ENCODE measurements at places on chromosomes 1 and 21.

- DNase-seq = no peak
Measured at GRCh38 chr1:26538480-26539412, 9.2 kb downstream of the RPS6KA1 start.

DNA sequence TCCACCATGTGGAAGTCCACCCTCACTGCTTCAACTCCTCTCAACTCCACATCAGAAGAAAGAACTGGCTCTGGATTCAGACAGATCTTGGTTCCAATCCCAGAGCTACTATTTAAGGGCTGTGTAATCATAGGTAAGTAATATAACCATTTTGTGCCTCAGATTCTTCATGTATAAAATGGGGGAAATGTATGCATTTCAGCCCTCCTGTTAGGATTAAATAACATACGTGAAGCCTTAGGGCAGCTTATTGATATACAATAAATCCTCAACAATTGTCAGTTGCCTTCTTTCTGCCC is 23.3 kb downstream of the OTUD7B start:
- no peak for DNase-seq

- DNase-seq = no peak
Measured at GRCh38 chr1:19738076-19738475, 61.6 kb downstream of the TMCO4 start.

GRCh38 chr21:33539616-33540015 is 2.3 kb downstream of the GART start:
- no peak for DNase-seq

- no peak for DNase-seq
Measured at GRCh38 chr1:26349188-26349876, 4.6 kb downstream of the CRYBG2 start.

DNA sequence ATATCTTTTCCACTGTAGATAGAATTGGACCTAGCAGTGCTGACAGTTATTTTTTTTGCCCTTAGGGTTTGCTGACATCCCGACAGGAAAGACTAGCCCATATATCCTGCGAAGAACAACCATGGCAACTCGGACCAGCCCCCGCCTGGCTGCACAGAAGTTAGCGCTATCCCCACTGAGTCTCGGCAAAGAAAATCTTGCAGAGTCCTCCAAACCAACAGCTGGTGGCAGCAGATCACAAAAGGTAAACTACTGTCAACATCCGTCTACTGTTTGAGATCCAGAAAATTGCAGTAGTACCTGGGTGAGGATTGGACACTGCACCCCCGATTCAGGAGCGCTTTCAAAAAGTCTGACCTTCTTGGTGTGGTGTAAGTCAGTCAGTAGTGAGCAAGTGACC is 55.8 kb downstream of the CENPF start:
- no peak for DNase-seq

DNA sequence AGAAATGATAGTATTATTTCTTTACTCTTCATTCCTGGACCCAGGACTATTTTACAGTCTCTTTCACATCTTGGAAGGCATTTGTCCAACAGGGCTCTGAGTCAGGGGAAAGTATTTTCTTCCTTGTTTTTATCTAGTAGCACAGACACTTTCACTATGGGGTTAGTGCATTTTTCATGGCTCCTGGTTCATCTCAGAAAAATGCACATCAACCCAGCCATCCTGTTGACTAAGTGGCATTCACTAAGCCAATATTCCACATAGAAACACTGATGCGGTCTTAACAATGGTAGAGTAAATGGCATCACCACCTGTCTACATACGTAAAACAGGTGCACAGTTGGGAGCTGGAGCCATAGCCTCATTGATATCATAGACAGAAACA is 87.4 kb upstream of the C1orf21 start:
- DNase-seq = no peak

DNA sequence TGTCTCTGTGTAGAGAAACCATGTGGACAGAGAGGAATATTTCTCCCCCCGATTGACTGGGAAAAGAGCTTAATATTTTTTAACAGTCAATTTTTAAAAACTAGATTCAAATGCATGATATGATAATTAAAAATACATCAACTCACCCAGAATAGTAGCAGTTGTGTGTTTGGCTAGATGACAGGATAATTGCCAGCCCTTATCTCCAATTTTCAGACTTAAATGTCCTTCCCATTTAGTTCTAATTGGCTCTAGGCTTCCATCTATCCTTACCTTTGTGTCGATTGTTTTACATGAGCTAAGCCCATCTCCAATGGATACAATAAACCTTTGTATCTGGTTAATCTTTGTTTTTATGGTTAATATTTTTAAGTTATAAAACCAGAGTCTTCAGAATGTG is 23.9 kb upstream of the KIAA0040 start:
- no peak for DNase-seq

DNA sequence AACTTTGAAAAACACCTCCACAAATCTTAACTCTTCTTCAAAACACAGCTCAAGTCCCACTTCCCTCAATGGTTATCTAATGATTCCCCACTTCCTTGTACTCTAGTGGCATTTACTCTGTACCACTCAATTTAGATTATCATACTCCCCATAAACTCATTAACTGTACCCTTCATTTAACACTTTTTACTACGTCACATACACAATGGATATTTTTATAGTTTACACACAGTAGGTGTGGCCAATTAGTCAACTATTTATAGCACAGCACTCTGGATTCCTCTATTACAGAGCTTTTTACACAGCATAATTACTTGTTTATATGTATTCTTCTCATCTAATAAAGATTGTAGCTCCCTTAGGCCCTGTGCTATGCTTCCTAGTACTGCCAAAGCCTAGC is 62.1 kb downstream of the FOXJ3 start:
- no peak for DNase-seq

DNA sequence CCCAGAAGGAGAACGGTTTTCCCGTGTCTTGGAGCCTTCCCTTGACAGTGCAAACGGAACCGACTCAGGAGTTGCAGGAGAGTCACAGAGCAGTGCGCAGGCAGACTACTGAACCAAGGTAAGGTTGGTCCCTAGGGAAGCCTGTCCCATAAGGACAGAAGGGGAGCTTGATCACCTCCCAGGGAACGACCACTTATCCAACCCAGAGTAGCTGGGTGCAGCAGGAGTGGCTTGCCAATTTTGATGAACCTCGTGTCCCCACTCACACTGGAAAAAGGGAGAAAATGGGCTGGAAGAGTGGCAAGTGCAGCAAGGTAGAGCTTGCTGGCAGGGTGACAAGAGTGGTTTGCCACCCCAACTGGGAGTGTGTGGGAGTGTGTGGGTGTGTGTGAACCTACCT is 95.1 kb downstream of the LIPI start:
- no peak for DNase-seq

DNA sequence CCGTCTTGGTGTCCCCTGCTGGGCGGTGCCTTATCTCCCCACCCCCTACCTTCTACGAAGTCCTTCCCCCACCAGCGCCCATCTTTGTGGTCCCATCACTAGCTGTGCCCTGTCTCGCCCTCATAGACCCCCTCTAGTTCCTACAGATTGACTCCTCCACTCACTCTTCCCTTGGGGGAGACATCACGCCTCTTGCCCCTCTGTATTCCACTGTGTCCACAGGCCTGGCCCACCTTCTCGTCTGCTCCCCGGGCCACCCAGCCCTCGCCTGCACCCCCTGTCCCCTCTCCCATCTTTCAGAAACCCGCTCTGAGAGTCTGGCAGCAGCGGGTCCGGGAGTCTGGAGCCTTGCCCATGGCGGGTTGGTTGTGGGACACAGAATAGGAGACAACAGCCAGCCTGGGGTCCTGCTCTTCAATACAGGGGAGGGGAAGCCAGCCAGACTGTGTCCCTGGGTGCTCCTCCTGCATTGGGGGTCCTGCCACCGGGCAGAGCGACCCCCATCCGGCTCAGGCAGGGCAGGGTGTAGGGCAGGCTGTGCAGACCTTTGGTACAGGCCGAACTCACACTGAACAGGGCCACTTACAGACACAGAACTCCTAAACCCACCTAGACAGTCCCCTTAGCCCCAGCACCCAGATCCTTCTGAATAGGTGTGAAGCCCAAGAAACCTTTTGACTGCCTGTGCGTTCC is 1.1 kb downstream of the RNF187 start:
- DNase-seq = no peak

- no peak for DNase-seq
Measured at GRCh38 chr1:193971595-193971994, 785.2 kb upstream of the B3GALT2 start.

GRCh38 chr1:15684468-15685291 is 560 bp downstream of the PLEKHM2 start:
- no peak for DNase-seq

GRCh38 chr1:165899461-165899941 is 72.1 kb downstream of the UCK2 start:
- DNase-seq = no peak

- DNase-seq = no peak
Measured at GRCh38 chr1:24990779-24991641, 60.9 kb upstream of the RUNX3 start.

GRCh38 chr21:45102391-45102932 is 28.1 kb downstream of the ADARB1 start:
- DNase-seq = no peak

- peak; percentile 37 for DNase-seq
Measured at GRCh38 chr1:52632732-52633290, at the start of gene SHISAL2A. TSS of gene SHISAL2A (plus strand) at chr1:52633168. CDS start at chr1:52633494, 326 bp downstream.

DNA sequence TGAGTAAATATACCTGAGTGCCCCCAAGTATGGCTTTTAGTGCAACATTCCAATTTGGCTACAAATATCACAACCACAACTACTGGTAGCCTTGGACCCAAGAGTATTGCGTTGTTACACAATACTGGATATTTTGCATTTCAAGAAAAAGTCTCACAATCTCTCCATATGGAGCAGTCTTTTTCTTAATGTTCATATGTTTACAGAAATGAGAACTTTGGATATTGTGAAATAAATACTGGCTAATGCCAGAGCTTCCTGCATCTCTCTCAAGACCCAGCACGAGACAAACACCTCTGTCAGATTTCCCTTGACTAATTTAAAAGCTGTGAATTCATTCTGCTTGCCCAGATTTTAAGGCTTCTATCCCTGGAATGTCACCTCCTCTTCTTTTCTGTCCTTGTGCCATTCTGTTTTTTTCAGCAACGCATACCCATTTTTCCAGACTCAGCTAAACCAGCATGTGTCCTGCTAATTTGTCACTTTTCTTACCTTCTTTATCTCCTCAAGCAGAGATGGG is 136.2 kb upstream of the BACE2 start:
- no peak for DNase-seq

DNA sequence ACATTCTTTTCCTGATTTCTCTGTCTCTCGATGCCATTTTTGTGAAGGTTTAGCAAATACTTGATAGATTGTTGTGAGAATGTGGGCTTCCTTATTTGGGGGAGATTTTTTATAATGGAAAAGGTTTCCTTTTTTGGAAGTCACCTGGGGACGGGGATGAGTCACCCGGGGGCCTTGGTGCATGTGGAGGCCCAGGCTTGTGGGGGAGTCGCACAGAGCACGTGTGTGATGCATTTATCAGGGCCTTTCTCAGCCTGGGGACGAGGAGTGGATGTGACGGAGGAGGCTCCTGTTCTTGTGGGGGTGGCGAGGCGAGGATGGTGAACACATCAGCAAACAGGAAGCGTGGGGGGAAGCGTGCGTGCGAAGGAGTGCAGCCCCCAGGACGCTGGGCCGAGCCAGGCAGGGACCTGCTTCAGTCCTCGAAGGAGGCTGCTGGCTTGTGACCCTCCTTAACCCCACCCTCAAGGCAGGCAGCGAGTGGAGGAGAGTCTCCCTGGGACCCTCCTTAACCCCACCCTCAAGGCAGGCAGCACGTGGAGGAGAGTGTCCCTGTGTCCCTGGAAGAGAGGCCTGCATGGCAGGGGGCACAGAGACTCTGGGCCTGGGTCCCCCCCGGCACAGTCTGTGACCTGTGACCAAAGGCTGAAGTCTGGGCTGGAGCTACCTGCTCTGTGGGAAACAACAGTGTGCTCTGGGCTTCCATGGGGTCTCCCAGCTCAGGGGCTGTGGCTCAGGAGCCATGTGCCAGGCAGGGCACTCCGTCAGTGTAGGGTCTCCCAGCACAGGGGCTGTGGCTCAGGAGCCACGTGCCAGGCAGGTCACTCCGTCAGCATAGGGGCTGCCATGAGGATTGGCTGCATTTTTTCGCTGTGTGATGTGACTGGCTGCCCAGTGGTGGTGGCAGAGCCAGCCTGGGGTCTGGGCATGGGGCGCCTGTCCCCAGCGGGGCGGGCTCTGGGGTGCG is 57.2 kb downstream of the AGPAT3 start:
- DNase-seq = peak; percentile 62

DNA sequence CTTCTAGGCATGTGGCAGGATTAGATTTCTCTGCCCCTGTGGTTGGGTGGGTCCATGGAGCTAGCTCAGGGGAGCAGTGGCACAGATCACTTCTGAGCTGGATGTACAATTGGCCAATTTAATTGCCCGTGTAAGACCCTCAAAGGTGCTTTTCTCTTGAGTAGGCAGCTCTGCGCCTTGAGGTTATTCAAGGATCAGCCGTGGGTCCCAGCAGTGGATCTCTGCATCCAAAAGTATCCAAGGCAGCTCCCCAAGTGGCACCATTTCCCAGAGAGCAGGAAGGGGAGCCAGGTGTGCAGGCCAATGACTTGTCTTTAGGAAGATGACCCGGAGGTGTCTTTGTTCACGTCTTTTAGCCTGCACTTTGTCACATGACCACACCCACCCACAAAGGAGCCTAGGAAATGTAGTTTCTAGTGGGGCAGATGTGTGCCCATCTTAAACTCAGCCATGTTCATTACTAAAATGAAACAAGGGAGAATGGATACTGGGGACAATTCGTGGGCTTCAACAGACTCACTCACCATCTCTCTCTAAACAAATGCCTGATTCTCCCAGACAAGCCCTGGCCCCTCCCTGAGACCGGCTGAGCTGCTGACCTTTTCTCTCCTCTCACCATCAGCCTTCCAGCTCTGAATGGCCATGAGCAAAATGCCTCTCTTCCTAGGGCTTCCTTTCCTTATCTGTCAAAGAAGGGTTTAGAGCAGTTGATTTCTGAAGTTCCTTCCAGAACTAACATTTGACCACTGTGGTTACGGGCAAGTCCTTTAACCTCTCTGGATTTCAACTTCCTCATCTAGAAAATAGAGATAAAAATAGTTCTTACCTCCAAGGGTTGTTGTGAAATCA is 41.4 kb upstream of the TENT5C start:
- no peak for DNase-seq

- DNase-seq = no peak
Measured at GRCh38 chr1:226731257-226731893, 7.7 kb downstream of the ITPKB start.

DNA sequence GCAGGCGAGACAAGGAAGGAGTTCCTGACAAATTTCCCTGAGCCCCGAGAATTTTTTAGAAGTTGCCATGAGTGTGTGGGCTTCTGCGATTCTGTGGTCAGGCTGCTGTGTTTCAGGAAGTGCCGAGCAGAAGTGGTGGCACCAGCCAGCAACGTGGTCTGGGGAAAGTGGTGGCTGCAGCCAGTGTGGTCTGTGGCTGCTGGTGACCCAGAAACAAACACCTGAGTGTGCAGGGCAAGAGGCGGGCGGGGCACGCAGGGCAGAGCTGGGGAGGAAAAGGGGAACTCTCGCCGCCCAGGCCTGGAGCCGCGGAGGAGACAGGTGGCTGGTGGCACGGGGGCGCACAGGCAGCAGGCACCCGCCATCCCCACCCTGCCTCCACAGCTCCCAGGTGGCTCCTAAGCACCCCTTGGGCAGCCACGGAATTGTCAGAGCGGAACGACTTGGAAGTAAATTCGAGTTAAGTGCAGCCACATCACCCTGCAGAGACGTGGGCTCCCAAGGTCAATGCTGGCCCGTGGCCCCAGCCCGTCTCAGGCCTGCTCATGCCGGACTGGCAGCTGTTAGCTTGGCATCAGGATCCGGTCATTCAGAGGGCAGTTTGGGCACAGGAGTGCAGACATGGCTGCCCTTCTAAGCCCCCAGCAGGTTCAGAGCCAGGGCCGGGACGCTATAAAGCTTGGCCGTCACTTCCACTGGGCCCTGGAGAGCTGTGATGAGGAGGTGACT is 25.1 kb downstream of the PRDM16 start:
- DNase-seq = no peak

- DNase-seq = no peak
Measured at GRCh38 chr1:13554798-13555197, 28.8 kb upstream of the PDPN start.
